Fibroblast of skin of abdomen (primary cell): ENCODE measurements at places on chromosomes 12 and 14.
A peak's percentile ranks its signal among the peaks of the same experiment; 100 is the strongest.

DNA sequence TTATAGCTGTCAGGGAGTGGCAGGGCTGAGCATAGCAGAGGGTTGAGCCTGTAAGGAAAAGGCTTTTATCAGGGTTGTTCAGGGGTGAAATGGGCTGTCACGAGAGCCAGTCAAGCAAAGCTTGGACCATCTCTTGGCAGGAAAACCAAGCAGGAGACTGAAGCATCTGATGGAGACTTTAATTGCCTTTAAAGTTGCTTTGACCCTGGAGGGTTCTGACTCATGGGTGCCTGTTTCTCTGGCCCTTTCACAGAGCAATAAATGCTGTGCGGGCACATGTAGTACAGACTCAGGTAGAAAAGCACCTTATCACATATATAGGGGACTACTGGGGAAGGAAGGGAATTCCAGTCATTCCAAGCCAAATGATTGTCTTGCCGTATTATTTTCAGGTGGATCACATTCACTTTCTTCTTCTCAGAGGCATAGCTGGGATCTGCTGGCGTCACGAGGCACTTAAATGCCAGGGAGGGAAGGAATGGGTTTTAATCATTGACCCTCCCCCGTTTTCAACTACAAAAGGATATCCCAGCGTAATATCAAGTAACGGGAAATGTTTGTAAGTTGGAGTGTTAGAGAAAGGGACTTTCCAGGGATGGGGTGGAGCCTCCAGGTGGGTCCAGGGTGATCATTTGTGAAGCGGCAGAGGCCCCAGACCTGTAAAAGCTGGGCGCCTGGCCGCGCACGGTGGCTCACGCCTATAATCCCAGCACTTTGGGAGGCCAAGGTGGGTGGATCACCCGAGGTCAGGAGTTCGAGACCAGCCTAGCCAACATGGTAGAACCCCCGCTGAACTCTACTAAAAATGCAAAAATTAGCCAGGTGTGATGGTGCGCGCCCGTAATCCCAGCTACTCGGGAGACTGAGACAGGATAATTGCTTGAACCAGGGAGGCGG is 34.9 kb downstream of the PLEKHD1 start:
- no peak for DNase-seq

- DNase-seq = no peak
These were observed 289.0 kb upstream of the RPL10L start for GRCh38 chr14:46940611-46941010.

GRCh38 chr12:132392389-132393244 is 63.2 kb upstream of the GALNT9 start:
- DNase-seq = no peak

DNA sequence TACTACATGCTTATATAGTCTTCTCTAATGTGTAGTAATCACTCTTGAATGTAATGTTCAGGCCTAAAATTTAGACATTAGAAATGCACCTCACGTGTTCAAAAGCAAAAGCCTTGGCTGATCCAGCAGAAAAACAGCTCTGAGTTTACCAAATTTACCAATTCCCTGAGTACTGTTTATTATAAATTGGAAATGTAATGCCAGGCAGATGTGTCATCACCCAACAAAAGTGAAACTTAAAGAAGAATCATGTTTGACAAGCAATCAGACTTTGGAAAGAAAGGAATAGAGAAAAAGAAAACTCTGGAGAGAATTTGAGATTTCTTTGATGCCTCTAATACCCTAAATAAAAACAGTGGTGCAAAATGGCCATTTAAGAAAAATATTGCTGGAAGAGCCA is 26.5 kb upstream of the STRAP start:
- peak; percentile 41 for DNase-seq

GRCh38 chr12:70831543-70831942 is 89.0 kb downstream of the PTPRR start:
- peak; percentile 12 for DNase-seq
